ENCODE measurements at places on chromosomes 1 and 21. TPM values are rescaled to one million over a fixed set of nuclear protein-coding genes. Genes with fewer than 3 reads are reported as not detected.

Gene AGBL4
- total RNA-seq, result not detected

GRCh38 chr1:53524428-53525375, 65.5 kb downstream of the DMRTB1 start:
- H3K4me3 ChIP-seq, result no peak overlapping the region
- no peaks in the 10 kb centered on the region for H3K4me1 ChIP-seq
- H3K27ac ChIP-seq, result no peak overlapping the region
- no peaks in the 10 kb centered on the region for H3K36me3 ChIP-seq

DNA sequence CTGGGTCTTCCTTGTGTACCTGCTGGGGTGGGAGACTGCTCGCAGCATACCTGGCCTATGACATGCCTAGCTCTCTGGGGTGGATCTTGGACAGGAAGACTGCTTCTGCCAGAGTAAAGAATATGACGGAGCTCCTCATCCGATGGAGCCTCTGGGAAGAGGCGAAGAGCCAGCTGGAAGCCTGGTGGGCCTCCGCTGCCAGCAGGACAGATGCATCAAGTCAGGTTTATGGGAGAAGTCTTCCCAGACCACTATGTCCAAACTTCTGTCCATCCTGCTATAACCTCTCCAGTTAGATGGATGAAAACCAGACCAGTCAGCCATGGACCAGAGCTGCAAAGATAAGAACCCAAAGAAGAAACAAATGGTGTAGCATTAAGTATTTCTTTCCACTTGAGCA, 27.7 kb upstream of the NGF start:
- no peaks in the 10 kb centered on the region for H3K36me3 ChIP-seq
- no peaks in the 10 kb centered on the region for H3K27me3 ChIP-seq
- no peak for DNase-seq
- no peaks in the 10 kb centered on the region for H3K4me1 ChIP-seq

Gene CLCNKB
- total RNA-seq, result not detected

DNA sequence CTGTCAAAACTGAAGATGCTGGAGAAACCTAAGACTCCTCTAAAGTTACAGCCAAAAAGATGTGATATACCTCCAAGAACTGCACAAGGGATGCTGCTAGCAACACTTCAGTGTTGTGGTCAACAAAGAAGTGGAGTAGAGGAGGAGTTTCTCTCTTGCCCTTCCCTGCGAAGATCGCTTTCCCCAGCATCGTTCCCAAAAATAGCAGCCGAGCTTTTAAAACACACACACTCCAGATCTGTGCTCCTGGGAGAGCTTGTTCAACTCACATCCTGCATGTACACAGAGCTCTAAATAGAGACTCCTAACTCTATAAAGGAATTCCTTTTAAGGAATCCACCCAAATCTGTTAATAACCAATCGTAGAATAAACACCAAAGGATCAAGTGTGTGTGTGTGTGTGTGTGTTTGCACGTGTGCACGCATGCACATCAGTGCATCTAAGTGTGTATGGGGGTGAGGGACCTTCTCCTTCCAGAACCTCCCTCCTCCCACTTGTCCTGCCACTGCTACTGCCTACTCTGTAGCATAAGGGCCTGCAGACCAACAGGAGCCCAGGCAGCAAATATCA, 58.5 kb downstream of the PSMG1 start:
- no peaks in the 10 kb centered on the region for H3K27me3 ChIP-seq
- no peak overlapping the region for H3K27ac ChIP-seq
- H3K36me3 ChIP-seq, result no peaks in the 10 kb centered on the region
- H3K4me3 ChIP-seq, result no peak overlapping the region

DNA sequence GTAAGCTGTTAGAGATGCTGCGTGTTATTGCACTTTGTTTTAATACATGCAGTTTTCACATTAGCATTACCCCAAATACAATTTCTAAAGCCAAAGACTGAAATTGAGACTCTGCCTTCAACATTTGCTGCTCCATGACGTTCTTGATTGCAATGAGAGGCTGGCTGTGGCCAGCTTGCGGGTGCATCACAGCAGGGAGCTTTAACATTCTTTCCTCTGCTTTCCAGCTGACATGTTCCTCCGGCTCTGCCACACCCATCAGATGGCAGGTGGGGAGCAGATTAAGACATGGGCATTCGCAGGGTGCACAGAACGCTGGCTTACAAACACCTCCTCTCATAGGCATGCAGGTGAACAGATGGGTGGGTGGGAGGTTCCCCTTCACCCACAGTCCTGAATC, 314.1 kb downstream of the DISC1 start:
- H3K4me3 ChIP-seq, result no peak overlapping the region
- DNase-seq, result no peak
- H3K4me1 ChIP-seq, result no peaks in the 10 kb centered on the region
- H3K27me3 ChIP-seq, result no peaks in the 10 kb centered on the region
- H3K36me3 ChIP-seq, result no peaks in the 10 kb centered on the region

Gene C4BPB
- 5.3 TPM for total RNA-seq

DNA sequence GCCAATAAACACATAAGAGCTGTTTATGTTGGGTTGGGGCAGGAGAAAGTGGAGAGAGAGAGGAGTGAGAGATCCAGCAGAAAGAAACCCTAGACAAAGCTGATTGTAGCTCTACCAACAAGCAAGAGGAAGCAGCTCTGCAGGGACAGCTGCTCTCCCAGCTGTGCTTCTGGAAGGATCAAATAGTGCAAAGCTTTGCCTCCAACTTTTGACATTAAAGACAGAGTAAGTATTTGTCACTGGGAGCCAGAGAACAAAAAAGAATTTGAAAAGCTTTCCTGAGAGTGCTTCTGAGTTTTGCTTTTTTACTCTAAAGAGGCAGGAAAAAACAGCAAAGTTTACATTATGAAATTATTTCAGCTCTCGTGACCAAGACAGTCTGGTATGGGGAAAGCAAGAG, 28.5 kb upstream of the C1orf198 start:
- H3K27me3 ChIP-seq, result no peaks in the 10 kb centered on the region
- no peak for DNase-seq
- H3K36me3 ChIP-seq, result no peaks in the 10 kb centered on the region
- no peak overlapping the region for H3K27ac ChIP-seq
- no peak overlapping the region for H3K4me3 ChIP-seq
- H3K4me1 ChIP-seq, result no peaks in the 10 kb centered on the region

GRCh38 chr1:7847599-7847998, 5.3 kb downstream of the UTS2 start:
- H3K4me3 ChIP-seq, result no peak overlapping the region
- no peak for DNase-seq
- H3K4me1 ChIP-seq, result no peaks in the 10 kb centered on the region
- no peak overlapping the region for H3K27ac ChIP-seq
- no peaks in the 10 kb centered on the region for H3K36me3 ChIP-seq
- H3K27me3 ChIP-seq, result no peaks in the 10 kb centered on the region

Gene CELA3B
- not detected for total RNA-seq

- DNase-seq, result peak; percentile 75
- no peak overlapping the region for H3K4me3 ChIP-seq
- H3K27me3 ChIP-seq, result no peaks in the 10 kb centered on the region
- H3K27ac ChIP-seq, result no peak overlapping the region
These were observed 43.7 kb downstream of the KIF21B start for GRCh38 chr1:200979574-200980451.

Gene SLX9
- total RNA-seq, result 7.8 TPM

DNA sequence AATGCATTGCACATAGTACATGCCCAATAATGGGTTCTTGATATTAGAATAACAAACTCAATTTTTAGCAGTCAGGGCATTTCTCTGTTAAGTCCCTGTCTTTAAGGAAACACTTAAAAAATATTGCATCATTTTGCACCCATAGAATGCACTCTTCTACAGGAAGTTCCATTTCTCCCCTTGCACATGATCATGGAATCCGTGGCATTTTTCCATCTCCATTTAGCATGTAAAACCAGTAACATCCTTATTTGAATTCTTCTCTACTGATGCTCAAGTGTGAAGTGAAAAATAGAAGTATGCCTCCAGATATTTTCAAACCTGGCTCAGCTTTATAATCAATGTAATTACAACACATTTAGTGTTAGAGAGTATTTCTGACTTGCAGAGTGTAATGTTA, 192.8 kb downstream of the RWDD3 start:
- DNase-seq, result no peak
- no peaks in the 10 kb centered on the region for H3K36me3 ChIP-seq
- no peaks in the 10 kb centered on the region for H3K4me1 ChIP-seq
- H3K27me3 ChIP-seq, result no peaks in the 10 kb centered on the region
- no peak overlapping the region for H3K27ac ChIP-seq
- H3K4me3 ChIP-seq, result no peak overlapping the region

Gene C1QTNF12
- 23.3 TPM for total RNA-seq

DNA sequence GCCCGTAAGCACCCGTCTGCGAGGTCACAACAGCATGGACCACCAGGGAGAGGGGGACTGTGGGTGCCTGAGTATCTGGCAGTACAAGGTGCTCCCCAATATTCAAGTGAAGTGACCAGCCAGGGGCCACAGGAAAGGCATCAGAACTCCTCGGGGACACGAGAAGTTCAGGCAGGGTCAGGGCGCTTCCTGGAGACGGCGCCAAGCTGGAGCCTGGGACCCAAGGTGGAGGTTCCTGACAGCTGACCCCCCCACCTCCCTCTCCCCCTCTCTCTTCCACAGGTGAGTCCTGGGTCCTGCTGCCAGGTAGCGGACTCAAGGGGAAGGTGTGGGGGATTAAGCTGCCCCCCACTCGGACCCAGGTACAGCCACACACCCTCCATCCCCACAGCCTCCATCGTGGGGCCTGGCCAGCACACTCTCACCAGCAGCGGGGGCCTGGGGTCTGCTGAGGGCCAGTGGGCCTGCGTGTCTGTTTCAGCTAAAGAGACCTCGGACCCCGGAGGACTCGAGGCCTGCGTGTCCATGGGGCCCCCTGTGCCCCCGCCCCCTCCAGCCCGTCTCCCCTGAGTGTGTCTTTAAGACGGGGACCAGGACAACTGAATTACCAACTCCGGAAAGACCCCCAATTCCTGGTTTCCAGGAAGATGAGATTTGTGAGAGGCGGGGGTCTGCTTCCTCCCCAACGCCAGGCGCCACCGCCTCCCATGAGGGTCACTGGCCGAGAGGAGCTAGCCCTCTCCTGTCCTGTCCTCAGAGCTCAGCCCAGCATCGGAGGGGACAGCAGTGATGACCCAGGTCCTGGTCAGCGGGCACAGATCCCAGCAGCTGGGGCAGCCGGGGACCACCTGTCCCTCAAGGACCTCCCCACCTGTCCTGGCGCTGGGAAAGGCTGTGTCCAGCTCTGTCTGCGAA, 6.2 kb downstream of the TNFRSF18 start:
- H3K4me1 ChIP-seq, result peaks cover 9% of the 10 kb centered on the region
- H3K36me3 ChIP-seq, result no peaks in the 10 kb centered on the region
- H3K27ac ChIP-seq, result no peak overlapping the region
- peak overlapping the region; percentile 22 for H3K4me3 ChIP-seq
- no peaks in the 10 kb centered on the region for H3K27me3 ChIP-seq

Gene RHEX
- total RNA-seq, result 28.1 TPM

DNA sequence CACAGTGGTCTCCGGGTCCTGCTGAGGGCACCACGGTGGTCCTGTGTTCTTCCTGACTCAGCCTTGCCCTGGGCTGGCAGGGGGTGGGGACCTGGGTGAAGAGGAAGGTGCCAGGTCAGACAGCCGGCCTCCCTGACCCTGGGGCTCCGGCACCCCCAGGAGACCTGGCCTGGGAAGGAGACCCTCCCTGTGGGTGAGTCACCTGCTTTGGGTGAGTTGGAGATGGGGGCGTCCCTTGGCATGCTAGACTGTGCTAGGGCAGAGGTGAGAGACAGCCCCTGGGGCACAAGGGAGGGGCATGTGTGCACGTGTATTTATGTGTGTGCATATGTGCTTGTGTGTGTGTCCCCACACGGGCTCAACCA, 23.4 kb downstream of the SPSB1 start:
- no peaks in the 10 kb centered on the region for H3K27me3 ChIP-seq
- no peak for DNase-seq
- peaks cover 20% of the 10 kb centered on the region for H3K4me1 ChIP-seq

Gene SUCO
- total RNA-seq, result 39.6 TPM

Gene FLG2
- 0.28 TPM for total RNA-seq

- H3K27me3 ChIP-seq, result no peaks in the 10 kb centered on the region
- H3K4me3 ChIP-seq, result peak overlapping the region; percentile 23
- peaks cover 51% of the 10 kb centered on the region for H3K4me1 ChIP-seq
- H3K36me3 ChIP-seq, result no peaks in the 10 kb centered on the region
- DNase-seq, result peak; percentile 82
- peak overlapping the region; percentile 87 for H3K27ac ChIP-seq
These were observed 24.1 kb upstream of the ALDH4A1 start for GRCh38 chr1:18926315-18927081.

- no peaks in the 10 kb centered on the region for H3K36me3 ChIP-seq
- no peak overlapping the region for H3K27ac ChIP-seq
- H3K27me3 ChIP-seq, result no peaks in the 10 kb centered on the region
These were observed 70.3 kb downstream of the GALNT2 start for GRCh38 chr1:230137337-230137815.

All from Peyer's patch (tissue), 4 donors.